ENCODE measurements at places on chromosomes 6 and 20.

DNA sequence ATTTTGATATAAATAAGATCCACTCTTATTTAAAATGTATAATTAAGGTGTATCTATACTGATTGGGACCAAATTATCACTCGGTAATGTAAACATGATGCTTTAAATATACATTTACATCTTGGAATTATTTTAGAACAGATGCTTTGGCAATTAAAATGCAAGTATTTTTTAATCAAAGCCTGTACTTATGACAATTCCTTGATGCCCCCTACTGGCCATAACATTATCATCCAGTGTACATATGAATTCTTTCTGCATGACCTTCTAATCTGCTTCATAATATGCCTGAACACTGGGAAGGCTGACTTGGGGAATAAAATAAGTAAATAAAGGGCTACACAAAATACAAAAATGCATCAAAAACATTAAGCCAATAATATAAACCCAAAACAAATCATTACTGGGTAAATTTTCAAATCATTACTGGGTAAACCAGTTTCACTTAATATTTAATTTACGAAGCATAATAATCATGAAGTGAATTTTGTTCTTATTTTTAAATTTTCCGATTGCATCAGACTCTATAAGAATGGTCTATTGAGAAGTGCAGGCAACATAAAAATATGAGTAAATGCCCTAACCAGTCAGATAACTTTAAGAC, 65.1 kb downstream of the CGA start:
- DNase-seq = no peak

GRCh38 chr6:38305995-38306681, 333.6 kb downstream of the BTBD9 start:
- no peak for DNase-seq

GRCh38 chr20:59895908-59896307, 37.5 kb downstream of the SYCP2 start:
- DNase-seq = no peak

DNA sequence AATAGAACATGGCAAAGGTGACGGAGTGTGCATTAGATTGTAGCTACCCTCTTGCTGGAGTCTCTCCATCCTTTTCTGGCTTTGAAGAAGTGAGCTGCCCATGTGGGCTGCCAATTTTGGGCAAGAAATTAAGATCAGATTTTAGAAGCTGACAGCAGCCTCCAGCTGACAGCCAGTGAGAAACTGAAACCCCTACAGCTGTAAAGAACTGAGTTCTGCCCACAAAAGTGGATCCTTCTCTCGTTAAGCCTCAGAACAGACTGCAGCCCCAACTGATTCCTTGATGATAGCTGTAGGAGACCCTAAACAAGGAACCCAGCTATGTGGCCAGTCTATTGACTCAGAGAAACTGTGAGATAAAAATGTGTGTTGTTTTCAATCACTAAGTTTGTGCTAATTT, 134.1 kb downstream of the CD109 start:
- DNase-seq = no peak

GRCh38 chr20:48686238-48687116, 141.3 kb downstream of the PREX1 start:
- no peak for DNase-seq

GRCh38 chr6:99151634-99152346, 197.7 kb downstream of the FAXC start:
- no peak for DNase-seq

- no peak for DNase-seq
Measured at GRCh38 chr6:80478030-80478429, 371.6 kb downstream of the BCKDHB start.

- no peak for DNase-seq
Measured at GRCh38 chr20:20597966-20598365, 114.5 kb downstream of the RALGAPA2 start.

DNA sequence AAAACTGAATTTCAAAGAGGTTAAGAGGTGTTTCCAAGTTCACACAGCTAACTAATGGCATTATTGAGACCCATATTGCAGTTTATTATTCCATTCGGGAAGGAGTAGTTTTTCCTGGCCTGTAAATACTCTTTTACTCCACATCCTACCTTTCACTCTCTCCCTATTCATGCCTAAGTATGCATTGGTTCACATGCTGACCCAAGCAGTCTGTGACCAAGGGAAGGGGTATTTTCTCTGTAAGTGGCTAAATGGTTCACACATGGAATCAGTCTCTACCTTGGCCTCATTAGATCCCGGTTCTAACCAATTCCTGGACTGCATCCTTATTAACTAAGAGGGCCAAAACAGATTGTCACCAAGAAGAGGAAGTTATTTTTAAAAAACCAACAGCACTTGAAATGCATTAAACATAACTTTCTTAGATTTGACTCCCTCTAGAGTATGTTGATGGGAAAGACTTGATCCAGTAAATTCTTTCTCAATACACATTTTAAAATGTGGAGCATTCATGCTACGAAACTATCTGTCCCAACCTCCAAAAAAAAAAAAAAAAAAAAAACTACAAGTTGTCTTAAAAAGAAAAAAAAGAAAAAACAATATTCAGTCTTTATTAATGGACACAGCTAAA, 17.8 kb upstream of the RSPO3 start:
- DNase-seq = no peak

DNA sequence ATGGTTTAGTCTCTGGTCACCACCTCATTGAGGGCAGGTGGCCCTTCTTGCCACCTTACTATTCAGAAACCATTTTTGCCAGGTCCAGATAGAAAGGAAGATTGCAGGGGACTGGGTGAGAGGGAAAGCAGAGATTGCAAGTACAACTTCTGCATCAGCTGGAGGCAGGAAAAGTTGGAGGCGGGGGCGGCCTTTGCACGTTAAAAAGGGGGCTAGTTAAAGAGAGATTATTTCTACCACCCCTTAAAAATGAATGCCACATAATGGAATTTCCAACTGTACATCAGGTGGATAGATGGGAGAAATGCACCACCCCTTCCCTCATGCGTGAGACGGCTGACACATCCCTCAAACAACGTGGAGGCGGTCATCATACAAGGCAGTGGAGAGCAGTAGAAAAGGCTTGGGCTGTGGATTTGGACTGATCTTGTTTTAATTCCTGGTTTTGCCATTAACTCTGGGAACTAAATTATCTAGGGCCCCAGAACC, 95.4 kb upstream of the CNKSR3 start:
- DNase-seq = no peak

DNA sequence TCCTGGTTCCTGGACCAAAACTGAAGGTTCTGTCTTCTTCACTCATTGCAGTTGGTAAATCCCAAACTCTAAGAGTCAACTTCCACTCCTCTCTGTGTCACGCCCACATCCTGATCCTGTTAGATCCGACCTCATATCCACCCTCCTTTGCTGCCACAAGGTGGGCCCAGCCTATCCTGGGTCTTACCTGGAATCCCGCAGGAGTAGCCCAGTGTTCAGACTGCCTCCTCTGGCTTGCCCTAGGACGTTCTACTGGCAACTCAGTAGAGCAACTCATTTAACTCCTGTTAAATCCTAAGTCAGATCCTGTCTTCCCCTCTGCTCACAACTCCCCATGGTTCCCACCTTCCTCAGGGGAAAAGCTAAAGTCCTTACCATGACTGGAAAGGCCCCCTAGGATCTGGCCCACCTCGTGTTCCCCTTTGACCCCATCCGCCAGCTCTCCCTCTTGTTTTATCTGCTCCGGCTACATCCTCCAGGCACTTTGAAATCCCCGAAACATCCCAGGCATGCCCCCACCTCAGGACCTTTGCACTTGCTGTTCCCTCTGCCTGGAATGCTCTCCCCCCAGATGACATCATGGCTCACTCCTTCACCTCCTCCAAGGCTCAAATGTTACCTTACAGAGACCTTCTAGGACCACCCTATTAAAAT, 43.9 kb downstream of the TFEB start:
- no peak for DNase-seq

- no peak for DNase-seq
Measured at GRCh38 chr6:36844232-36845170, 5.3 kb upstream of the CPNE5 start.
